CD4-positive, CD25-positive, alpha-beta regulatory T cell (primary cell): ENCODE measurements at places on chromosomes 16 and 17. TPM values are rescaled to one million over a fixed set of nuclear protein-coding genes. Genes with fewer than 3 reads are reported as not detected.

GEMIN4 gene
- total RNA-seq = 9.2 TPM

EME1 gene
- total RNA-seq = 0.81 TPM

SDR42E1 gene
- 3.7 TPM for total RNA-seq

PRSS22 gene
- not detected for total RNA-seq

SUPT4H1 gene
- total RNA-seq = 52.6 TPM

KCNJ12 gene
- 0.15 TPM for total RNA-seq

RPL23 gene
- 1,411 TPM for total RNA-seq

DNA sequence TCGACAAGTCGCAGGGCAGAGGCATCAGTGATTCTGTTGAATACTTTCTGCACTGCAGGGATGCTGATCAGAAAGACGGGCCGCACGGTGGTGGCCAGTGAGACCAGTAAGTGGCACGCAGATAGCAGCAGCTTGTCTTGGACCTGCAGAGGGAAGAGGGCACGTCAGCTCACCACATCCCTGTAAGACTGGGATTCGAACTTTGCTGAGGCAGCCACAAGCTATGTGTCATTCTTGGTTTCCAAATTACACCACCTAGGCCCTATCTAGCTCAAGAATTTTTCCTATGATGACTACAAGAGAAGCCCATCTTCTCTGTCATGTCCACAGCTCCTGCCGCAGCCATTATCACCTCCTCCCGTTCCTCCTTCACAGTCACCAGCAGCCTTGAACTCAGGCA, 49.4 kb upstream of the GSG1L start:
- H3K27ac ChIP-seq = no peak overlapping the region
- H3K4me1 ChIP-seq = no peaks in the 10 kb centered on the region
- H3K27me3 ChIP-seq = no peaks in the 10 kb centered on the region
- peaks cover 92% of the 10 kb centered on the region for H3K36me3 ChIP-seq

- H3K27ac ChIP-seq = no peak overlapping the region
- no peaks in the 10 kb centered on the region for H3K36me3 ChIP-seq
- no peaks in the 10 kb centered on the region for H3K27me3 ChIP-seq
Observed at GRCh38 chr17:17567631-17568030, 23.9 kb downstream of the PEMT start.

GRCh38 chr17:68601565-68602288, 560 bp upstream of the FAM20A start:
- H3K27me3 ChIP-seq = peaks cover 27% of the 10 kb centered on the region
- no peak for DNase-seq
- peaks cover 10% of the 10 kb centered on the region for H3K4me1 ChIP-seq

DNA sequence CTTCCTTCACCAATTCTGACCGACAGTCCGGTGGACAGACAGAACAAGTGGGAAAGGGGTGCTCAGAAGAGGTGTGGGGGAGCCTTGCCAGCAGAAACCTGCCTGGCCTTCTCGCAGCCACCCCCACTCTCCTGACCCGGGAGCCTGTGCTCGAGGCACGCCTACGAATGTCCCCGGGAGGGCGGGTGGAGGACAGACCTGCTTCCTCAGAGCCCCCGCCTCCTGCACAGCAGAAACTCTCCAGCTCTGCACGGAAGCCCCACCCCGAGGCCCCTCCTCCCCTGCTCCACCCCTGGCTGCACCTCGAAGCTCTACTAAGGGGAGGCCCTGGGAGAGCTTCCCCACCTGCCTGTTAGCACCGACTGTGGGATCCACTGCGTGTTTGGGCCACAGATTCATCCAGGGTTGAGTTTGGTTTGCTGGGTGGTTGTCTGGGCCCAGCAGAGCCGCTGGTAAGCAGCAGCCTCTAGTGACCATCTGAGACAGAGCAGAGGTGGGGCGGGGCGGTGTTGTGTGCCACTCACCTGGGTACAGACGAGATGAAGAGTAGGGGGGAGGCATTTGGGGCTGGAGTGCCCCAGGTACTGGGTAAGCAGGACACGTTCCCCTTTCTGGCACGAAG, 6.2 kb downstream of the TAF1C start:
- H3K27ac ChIP-seq = no peak overlapping the region
- H3K4me3 ChIP-seq = no peak overlapping the region
- peaks cover 33% of the 10 kb centered on the region for H3K36me3 ChIP-seq
- DNase-seq = no peak

DNA sequence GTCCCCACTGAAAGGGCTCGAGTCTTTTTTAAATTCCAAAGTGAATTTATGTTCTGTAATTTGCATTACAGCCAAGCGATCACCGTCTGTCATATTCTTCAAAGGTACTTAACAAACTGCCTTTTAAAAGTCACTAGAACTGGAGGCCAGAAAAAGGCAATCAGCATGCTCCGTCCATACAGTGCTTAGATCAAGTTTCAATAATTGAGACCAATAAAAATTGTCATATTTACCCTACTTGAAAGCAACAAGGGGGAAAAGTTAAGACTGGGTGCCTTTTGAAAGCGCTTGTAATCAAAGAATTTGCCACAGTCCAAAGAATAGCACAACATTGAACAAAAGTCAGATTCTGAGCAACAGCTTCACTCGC, 9.0 kb upstream of the ZFHX3 start:
- H3K36me3 ChIP-seq = no peaks in the 10 kb centered on the region
- no peak overlapping the region for H3K27ac ChIP-seq
- peaks cover 11% of the 10 kb centered on the region for H3K4me1 ChIP-seq

GRCh38 chr16:27229891-27230470, 26.7 kb downstream of the KDM8 start:
- DNase-seq = no peak
- peaks cover 53% of the 10 kb centered on the region for H3K4me1 ChIP-seq
- H3K27me3 ChIP-seq = no peaks in the 10 kb centered on the region
- no peaks in the 10 kb centered on the region for H3K36me3 ChIP-seq

GRCh38 chr17:77033892-77034404, 106.8 kb upstream of the SEC14L1 start:
- no peak overlapping the region for H3K4me3 ChIP-seq
- H3K36me3 ChIP-seq = no peaks in the 10 kb centered on the region
- no peak overlapping the region for H3K27ac ChIP-seq
- H3K4me1 ChIP-seq = no peaks in the 10 kb centered on the region
- no peaks in the 10 kb centered on the region for H3K27me3 ChIP-seq
- no peak for DNase-seq

GRCh38 chr16:56591377-56592060, 2.2 kb downstream of the MT3 start:
- peaks cover 10% of the 10 kb centered on the region for H3K27me3 ChIP-seq
- DNase-seq = no peak
- no peak overlapping the region for H3K4me3 ChIP-seq
- H3K4me1 ChIP-seq = peaks cover 9% of the 10 kb centered on the region

- no peak overlapping the region for H3K4me3 ChIP-seq
- H3K4me1 ChIP-seq = peaks cover 9% of the 10 kb centered on the region
- peak; percentile 19 for DNase-seq
- no peaks in the 10 kb centered on the region for H3K36me3 ChIP-seq
- H3K27ac ChIP-seq = no peak overlapping the region
Observed at GRCh38 chr16:9134739-9135138, 43.3 kb downstream of the HAPSTR1 start.

DNA sequence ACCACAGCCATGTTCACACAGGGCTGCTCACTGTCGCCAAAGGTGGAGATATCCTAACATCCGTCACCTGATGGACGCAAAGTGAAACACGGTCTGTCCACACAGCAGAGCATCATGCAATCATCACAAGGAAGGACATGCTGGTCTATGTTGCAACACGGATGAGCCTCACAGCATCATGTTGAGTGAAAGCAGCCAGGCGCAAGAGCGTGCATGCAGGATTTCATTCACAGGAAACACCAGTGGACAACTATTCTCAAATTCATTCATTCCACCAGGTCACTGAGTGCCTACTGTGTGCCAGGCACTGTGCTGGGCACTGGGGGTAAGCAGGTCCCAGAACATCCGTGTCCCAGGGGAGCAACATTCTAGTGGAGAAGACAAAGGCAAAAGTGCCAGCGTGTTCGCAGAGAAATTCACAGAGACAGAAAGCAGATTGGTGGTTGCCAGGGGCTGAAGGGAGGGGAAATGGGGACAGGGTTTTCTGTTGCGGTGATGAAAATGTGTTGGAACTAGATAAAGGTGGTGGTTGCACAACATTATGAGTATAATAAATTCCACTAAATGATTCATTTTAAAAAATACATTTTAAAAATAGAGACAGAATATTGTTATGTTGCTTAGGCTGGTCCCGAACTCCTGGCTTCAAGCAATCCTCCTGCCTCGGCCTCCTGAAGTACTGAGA, 22.7 kb upstream of the KCNJ12 start:
- DNase-seq = no peak
- H3K4me1 ChIP-seq = no peaks in the 10 kb centered on the region
- no peaks in the 10 kb centered on the region for H3K36me3 ChIP-seq
- H3K27ac ChIP-seq = no peak overlapping the region
- H3K27me3 ChIP-seq = no peaks in the 10 kb centered on the region
- H3K4me3 ChIP-seq = no peak overlapping the region

GRCh38 chr17:29584452-29585079, 4.9 kb downstream of the GIT1 start:
- no peak overlapping the region for H3K27ac ChIP-seq
- H3K27me3 ChIP-seq = no peaks in the 10 kb centered on the region
- DNase-seq = no peak
- peaks cover 50% of the 10 kb centered on the region for H3K4me1 ChIP-seq
- H3K4me3 ChIP-seq = no peak overlapping the region
- H3K36me3 ChIP-seq = peaks cover 18% of the 10 kb centered on the region

DNA sequence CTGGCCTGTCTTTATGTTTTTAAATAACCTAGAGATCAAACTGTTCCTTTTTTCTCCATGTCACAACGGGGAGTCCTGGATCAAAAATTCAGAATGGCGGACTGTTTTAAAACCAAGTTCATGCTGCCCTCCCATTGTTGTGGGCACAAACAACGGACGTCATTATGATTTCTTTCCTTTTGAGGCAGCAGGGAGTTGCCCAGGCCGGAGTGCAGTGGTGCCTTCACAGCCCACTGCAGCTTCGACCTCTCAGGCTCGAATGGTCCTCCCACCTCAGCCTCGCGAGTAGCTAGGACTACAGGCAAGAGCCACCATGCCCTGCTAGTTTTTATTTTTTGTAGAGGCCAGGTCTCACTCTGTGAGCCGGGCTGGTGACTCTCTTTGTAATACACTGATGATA, 26.5 kb downstream of the NDE1 start:
- H3K36me3 ChIP-seq = peaks cover 48% of the 10 kb centered on the region
- H3K4me3 ChIP-seq = no peak overlapping the region
- no peak for DNase-seq
- H3K27me3 ChIP-seq = no peaks in the 10 kb centered on the region
- peaks cover 21% of the 10 kb centered on the region for H3K4me1 ChIP-seq

GRCh38 chr16:68539711-68540239, 684 bp downstream of the ZFP90 start:
- DNase-seq = no peak
- H3K4me3 ChIP-seq = peak overlapping the region; percentile 81
- peak overlapping the region; percentile 96 for H3K27ac ChIP-seq
- H3K4me1 ChIP-seq = peaks cover 15% of the 10 kb centered on the region

- no peak overlapping the region for H3K27ac ChIP-seq
- no peak for DNase-seq
- no peak overlapping the region for H3K4me3 ChIP-seq
- H3K27me3 ChIP-seq = no peaks in the 10 kb centered on the region
- H3K4me1 ChIP-seq = no peaks in the 10 kb centered on the region
- no peaks in the 10 kb centered on the region for H3K36me3 ChIP-seq
Observed at GRCh38 chr16:2955438-2955778, 8.7 kb upstream of the KREMEN2 start.

- H3K36me3 ChIP-seq = peaks cover 35% of the 10 kb centered on the region
- no peak for DNase-seq
- no peak overlapping the region for H3K4me3 ChIP-seq
- no peak overlapping the region for H3K27ac ChIP-seq
- H3K27me3 ChIP-seq = no peaks in the 10 kb centered on the region
Observed at GRCh38 chr17:44038604-44039011, 23.8 kb upstream of the TMEM101 start.

GRCh38 chr17:38888842-38889241, 19.0 kb downstream of the LASP1 start:
- H3K27ac ChIP-seq = no peak overlapping the region
- peaks cover 74% of the 10 kb centered on the region for H3K36me3 ChIP-seq
- no peak overlapping the region for H3K4me3 ChIP-seq
- H3K4me1 ChIP-seq = peaks cover 86% of the 10 kb centered on the region
- no peaks in the 10 kb centered on the region for H3K27me3 ChIP-seq

DNA sequence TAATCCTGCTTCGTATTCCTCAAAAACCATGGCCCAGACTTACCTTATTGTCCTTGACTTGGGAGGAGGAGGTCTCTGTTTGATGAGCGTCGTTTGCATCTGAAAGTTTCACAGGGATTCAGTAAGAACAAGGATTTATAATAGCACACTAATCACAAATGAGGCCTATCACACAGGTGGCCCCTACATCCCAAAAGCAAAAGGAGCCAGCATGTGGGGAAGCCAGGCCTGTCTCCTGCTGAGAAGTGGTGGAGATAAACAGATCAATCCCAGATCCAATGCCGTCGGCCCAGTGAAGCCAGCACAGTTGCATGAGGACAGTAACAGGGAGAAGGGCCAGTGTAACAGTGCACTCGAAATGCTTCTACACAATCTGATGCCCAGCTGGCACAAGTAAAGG, 13.3 kb upstream of the EVPL start:
- no peaks in the 10 kb centered on the region for H3K27me3 ChIP-seq
- H3K4me3 ChIP-seq = no peak overlapping the region
- no peak overlapping the region for H3K27ac ChIP-seq
- DNase-seq = no peak

GRCh38 chr17:1512351-1512750, 4.1 kb downstream of the INPP5K start:
- no peaks in the 10 kb centered on the region for H3K27me3 ChIP-seq
- no peak for DNase-seq
- peaks cover 56% of the 10 kb centered on the region for H3K36me3 ChIP-seq
- H3K4me3 ChIP-seq = no peak overlapping the region
- H3K27ac ChIP-seq = no peak overlapping the region
- peaks cover 23% of the 10 kb centered on the region for H3K4me1 ChIP-seq

DNA sequence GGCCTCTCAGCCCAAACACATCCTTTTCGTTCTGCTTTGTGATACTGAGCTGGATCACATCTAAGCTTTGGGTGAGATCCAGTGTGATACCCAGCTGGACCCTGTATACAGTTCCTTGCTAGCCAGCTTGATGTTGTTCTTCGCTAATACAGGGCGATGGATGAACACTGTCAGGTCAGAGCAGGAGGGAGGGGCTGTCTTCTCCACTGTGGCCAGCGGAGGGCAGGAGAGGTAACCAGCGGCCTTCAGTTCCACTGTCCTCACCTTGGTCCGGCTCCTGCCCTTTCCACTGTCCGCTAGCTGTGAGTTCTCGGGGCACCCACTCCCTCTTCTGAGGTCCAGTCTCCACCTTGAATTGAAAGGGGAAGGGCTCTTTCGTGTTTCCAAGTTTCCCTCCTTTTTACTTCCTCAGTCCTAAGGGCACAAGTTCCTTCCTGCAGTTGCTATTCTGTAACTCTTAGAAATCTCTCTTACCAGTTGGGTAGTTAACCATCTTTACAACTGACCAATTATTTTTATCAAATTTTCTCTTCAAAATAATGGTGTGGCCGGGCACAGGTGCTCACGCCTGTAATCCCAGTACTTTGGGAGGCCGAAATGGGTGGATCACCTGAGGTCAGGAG, 3.0 kb upstream of the ZNF213 start:
- no peak overlapping the region for H3K27ac ChIP-seq
- no peaks in the 10 kb centered on the region for H3K27me3 ChIP-seq
- H3K4me3 ChIP-seq = no peak overlapping the region
- DNase-seq = no peak

GRCh38 chr16:47644166-47644565, 183.0 kb downstream of the PHKB start:
- no peaks in the 10 kb centered on the region for H3K4me1 ChIP-seq
- peaks cover 22% of the 10 kb centered on the region for H3K36me3 ChIP-seq
- DNase-seq = no peak
- H3K27me3 ChIP-seq = no peaks in the 10 kb centered on the region
- no peak overlapping the region for H3K4me3 ChIP-seq
